ENCODE measurements at places on chromosomes 1 and 21.

- DNase-seq, result no peak
Observed at GRCh38 chr1:154429841-154430611, 24.9 kb downstream of the IL6R start.

DNA sequence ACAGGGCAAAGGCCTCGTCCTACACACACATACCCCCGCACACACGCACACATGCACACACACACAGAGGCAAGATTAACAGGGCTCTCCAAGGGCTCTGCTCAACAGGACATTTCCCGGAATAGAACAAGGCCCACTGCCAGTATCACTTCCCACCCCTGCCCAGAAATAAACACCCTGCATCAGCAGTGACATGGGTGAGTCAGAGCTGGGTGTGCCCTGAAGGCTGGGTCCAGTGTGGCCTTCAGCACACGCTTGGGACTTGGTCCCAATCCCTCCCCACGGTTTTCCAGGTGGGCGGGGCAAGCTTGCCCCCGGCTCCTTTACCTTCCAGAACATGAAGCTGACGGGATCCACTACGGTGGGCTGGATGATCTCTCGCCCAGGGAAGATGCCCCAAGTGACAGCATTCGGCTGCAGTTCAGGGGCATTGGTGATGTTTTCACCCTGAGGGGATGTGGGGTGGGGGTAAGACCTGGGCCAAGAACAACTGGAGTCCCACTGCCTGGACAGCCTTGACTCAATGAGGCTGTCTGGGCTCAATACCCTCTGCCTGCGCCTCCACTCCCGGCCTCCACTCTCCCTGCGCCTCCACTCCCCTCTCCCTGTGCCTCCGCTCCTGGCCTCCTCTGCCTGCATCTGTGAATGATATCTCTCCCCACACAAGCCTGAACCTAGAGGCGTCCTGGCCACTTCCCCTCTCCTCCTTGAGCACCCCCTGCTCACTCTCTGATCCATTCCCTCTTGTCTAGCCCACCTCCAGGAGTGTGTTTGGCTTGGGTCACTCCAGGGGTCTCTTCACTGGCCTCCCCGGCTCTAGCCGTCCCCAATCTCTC is 14.7 kb downstream of the MTHFR start:
- peak; percentile 68 for DNase-seq

GRCh38 chr1:235339746-235340145 is 11.4 kb downstream of the GGPS1 start:
- DNase-seq, result no peak

GRCh38 chr1:10250663-10251062 is 40.3 kb downstream of the KIF1B start:
- DNase-seq, result no peak

DNA sequence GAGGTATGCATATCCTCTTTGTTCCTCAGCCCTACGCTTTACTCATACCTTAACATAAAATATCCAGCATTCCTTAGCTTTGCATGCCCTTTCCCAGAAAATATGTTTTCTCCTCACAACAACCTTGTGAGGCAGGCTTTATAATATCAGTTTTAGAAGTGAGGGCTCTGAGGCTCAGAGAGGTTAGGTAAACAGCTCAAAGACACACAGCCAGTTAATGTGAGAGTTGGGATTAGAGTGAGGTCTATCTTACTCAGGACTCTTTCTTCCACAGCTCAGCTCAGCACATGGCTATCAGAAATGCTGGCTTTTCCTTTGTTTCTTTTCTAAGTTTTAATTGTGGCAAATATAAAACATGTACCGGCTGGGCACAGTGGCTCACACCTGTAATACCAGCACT is 27.9 kb downstream of the CSF1 start:
- no peak for DNase-seq

- DNase-seq, result no peak
Observed at GRCh38 chr1:211546543-211546942, 32.4 kb downstream of the SLC30A1 start.

GRCh38 chr1:64953241-64953640 is 13.1 kb downstream of the JAK1 start:
- no peak for DNase-seq

DNA sequence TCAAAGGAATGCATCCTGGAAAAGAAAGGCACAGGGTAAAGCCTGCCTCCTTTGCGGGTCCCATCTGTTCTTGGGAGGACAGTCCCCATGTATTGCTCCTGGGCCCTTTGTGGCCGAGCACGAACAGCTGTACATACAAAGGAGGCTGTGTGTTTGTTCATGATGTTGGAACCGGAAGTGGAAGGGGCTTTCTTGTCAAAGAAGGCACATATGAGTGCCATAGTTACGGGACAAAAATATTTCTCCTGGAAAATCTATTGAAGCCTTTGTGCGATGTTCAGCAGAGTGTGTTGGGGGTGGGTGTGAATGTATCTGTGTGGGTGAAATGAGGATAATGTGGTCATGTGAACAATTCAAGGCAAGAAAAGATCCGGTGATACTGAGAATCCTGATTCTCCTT is 297.6 kb downstream of the DISC1 start:
- DNase-seq, result no peak

GRCh38 chr1:81424816-81425215 is 375.9 kb upstream of the ADGRL2 start:
- DNase-seq, result no peak

- DNase-seq, result no peak
Observed at GRCh38 chr1:67653304-67653703, 31.7 kb upstream of the GADD45A start.

DNA sequence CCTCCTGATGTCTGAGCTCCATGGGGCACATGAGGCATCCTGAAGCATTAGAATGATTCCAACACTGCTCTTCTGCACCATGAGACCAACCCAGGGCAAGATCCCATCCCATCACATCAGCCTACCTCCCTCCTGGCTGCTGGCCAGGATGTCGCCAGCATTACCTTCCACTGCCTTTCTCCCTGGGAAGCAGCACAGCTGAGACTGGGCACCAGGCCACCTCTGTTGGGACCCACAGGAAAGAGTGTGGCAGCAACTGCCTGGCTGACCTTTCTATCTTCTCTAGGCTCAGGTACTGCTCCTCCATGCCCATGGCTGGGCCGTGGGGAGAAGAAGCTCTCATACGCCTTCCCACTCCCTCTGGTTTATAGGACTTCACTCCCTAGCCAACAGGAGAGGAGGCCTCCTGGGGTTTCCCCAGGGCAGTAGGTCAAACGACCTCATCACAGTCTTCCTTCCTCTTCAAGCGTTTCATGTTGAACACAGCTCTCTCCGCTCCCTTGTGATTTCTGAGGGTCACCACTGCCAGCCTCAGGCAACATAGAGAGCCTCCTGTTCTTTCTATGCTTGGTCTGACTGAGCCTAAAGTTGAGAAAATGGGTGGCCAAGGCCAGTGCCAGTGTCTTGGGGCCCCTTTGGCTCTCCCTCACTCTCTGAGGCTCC is 11.1 kb upstream of the RASSF5 start:
- DNase-seq, result no peak

GRCh38 chr1:185433667-185434066 is 116.6 kb upstream of the IVNS1ABP start:
- DNase-seq, result no peak

DNA sequence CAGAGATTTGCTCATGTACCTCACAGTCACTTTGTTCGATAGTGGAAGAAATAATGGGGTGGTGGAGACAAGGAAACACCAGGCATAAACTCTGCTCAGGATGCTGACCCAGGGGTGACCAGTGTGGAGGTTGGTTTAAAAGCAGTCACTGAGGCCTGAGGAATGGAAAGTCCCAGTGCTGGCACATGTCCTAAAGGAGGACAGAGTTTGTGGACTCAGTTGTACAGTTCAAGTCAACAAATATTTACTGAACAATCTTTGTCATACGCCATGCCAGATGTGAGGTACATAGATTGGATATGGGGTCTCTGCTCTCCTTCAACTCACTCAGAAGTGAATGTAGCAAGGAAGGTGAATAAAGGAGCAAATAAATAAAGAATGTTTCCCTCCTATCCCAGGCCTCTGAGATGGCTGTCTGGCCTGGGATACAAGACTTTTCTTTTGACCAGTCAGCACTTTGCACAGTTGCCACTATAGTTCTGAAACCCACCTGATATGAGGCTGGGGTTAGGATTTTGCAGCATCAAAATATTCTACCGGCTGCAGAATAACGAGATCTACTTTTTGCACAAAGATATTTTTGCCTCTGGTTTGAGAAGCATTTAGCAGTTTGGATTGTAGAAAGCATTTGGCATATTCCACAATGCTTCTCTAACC is 7.9 kb upstream of the GFI1 start:
- no peak for DNase-seq

- peak; percentile 58 for DNase-seq
Observed at GRCh38 chr1:35929730-35930592, 944 bp upstream of the AGO3 start.

DNA sequence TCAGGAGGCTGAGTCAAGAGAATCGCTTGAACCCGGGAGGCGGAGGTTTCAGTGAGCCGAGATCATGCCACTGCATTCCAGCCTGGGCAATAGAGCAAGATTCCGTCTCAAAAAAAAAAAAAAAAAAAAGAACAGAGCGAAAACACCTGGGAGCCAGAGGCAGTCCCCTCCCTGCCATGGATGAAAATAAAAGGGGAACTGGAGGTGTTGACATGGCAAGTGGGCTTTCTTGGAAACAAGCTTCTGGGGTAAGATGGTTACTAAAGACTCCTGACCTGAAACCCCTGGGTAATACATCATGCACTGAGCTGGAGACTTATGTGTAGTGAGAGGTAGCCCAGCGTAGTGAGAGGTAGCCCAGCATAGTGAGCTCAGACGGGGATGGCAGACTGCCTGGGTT is 31.6 kb downstream of the ADCY10 start:
- no peak for DNase-seq

- DNase-seq, result peak; percentile 28
Observed at GRCh38 chr1:50705041-50705440, 255.0 kb downstream of the FAF1 start.

DNA sequence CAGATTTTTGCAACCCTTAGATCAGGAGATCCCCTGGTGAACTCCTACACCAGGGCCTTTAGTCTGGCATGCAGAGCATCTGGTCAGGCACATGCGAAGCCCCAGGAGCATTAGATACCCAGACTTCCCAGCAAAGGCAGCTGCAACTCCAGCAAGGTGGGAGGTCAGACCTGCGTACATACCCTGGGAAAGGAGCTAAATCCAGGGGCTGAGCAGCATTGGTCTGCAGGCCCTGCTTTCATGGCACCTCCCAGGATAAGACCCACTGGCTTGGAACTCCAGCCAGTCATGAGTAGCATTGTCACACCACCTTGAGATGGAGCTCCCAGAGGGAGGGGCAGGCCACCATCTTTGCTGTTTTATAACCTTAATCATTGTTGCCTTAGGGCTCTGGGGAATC is 92.3 kb downstream of the KCNT2 start:
- DNase-seq, result no peak

DNA sequence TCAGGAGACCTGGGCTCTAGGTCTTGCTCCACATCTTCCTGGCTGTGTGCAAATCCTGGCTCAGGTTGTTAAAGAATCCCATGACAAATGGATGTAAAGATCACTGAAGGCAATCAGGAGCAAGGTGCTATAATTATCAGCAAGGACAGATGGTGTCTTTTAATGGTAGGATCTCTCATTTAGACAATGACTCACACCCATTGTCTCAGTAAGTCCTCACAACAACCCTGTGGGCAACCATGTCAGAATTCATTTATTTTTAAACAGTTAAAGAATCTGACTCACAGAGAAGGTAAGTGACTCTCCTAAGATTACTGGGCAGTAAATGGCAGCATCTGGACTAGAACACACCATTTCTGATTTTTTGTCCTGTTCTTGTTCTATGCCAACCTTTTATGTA is 32.8 kb downstream of the RNASEL start:
- DNase-seq, result peak; percentile 67

GRCh38 chr1:11331036-11331944 is 58.3 kb downstream of the UBIAD1 start:
- DNase-seq, result peak; percentile 74

GRCh38 chr1:222991908-222992307 is 151.1 kb downstream of the TLR5 start:
- no peak for DNase-seq

DNA sequence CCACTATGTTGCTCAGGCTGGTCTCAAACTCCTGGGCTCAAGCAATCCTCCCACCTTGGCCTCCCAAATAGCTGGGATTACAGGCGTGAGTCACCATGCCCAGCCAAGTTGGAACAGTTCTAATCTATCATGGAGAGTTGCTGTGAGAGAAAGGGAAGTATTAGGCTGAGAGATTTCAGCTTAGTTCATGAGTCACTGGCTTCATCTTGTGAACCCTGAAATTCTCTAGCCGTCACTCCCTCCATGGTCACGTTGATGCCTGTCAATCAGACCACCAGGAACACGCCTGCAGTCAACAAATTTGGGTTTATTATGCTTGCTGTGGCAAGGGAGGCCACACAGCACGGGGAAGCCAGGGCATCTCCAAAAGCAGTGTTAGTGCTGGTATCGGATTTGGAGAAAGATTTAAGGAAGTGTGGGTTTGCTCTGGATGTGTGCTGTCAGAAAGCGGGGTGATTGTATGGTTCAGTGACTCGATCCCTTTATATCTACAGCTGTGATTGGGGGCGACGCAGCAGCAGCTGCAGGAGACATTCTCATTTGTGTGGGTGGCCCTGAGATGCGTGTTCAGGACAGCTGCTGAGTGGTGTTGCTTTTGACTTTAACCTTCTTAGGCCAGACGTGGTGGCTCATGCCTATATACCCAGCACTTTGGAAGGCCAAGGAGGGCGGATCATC is 18.7 kb downstream of the UQCRHL start:
- DNase-seq, result peak; percentile 93

DNA sequence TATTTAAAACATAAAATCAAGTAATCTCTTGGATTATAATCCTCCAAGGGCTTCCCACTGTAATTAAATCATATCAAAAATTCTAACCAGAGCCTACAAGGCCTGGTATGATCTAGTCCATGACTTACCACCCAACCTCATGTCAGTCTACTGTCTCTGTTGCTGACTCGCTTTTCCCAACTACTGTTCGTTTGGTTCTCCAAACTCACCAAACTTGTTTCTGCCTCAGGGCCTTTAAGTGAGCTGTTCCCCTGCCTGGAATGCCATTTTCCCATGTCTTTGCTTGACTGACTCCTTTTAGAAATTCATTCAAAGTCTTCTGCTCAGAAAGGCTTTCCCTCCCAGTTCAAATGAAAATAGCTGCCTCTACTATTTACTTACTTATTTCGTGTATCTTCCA is 95.9 kb downstream of the ZC3H11B start:
- peak; percentile 73 for DNase-seq

GRCh38 chr1:211169353-211169752 is 35.4 kb upstream of the KCNH1 start:
- DNase-seq, result no peak
